ENCODE measurements at places on chromosomes 3 and 15. TPM values are rescaled to one million over a fixed set of nuclear protein-coding genes. Genes with fewer than 3 reads are reported as not detected.

The GBE1 gene
- total RNA-seq = 15.0 TPM

The SLC2A2 gene
- total RNA-seq = not detected

The CKMT1A gene
- 89.3 TPM for total RNA-seq

The GOLGA6A gene
- not detected for total RNA-seq

The GADL1 gene
- total RNA-seq = not detected

The ATP2B2 gene
- not detected for total RNA-seq

The TMC3 gene
- total RNA-seq = not detected

The NISCH gene
- 36.2 TPM for total RNA-seq

The MYZAP gene
- total RNA-seq = 3.4 TPM

The C3orf33 gene
- total RNA-seq = 1.4 TPM

The CYP1A1 gene
- 1.0 TPM for total RNA-seq

The CLDN16 gene
- total RNA-seq = not detected

The EDC3 gene
- total RNA-seq = 10.0 TPM

The VGLL3 gene
- 0.65 TPM for total RNA-seq

The TLNRD1 gene
- total RNA-seq = 28.1 TPM

The PLA2G4E gene
- 0.27 TPM for total RNA-seq
